ENCODE measurements at places on chromosomes 11 and 22.

GRCh38 chr22:48802576-48802975 is 1025.1 kb downstream of the BRD1 start:
- no peak overlapping the region for H3K4me3 ChIP-seq
- no peak overlapping the region for H3K27ac ChIP-seq
- H3K4me1 ChIP-seq, result no peaks in the 10 kb centered on the region

DNA sequence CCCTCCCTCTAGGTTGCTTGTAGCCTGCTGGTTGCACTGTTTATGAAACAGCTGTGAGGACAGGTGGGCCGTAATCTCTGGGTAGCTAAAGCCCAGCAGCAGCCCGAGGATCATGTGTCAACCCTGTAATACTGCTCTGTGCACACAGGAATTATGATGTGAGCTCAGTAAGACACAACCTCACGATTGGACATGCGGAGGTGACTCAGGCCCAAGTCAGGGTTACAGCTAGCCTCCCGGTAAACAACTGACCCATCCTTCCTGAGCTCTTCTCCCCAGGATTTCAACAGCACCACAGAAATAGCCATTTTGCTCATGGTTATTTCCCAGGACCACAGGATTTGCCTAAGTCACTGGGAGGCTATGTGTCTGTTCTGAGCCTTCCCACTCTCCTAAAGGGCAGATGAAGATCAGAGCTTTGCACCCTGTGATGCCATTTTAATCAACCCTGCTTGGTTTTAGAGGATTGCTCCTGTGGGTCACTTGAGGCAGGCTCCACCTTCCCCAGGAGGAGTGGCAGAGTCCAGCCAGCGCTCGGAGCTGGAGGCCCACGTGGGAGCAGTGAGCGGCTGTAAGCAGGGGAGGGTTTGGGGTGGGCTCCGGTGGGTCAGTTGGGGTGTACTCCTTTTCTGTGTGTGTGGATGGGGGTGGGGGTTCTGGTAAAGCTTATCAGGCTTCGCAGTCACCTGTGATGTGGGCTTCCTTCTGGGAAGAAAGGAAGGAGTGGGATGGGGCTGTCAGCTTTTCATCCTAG is at the start of gene AMPD3:
TSS of gene AMPD3 (plus strand) at position 387 of the 754 bp plus-strand sequence. CDS start 6,256 bp downstream, outside the sequence.
- no peak for DNase-seq
- H3K4me3 ChIP-seq, result no peak within 1 kb of the TSS
- peaks cover 35% of the 10 kb centered on the region for H3K4me1 ChIP-seq
- no peaks in the 10 kb centered on the region for H3K36me3 ChIP-seq

DNA sequence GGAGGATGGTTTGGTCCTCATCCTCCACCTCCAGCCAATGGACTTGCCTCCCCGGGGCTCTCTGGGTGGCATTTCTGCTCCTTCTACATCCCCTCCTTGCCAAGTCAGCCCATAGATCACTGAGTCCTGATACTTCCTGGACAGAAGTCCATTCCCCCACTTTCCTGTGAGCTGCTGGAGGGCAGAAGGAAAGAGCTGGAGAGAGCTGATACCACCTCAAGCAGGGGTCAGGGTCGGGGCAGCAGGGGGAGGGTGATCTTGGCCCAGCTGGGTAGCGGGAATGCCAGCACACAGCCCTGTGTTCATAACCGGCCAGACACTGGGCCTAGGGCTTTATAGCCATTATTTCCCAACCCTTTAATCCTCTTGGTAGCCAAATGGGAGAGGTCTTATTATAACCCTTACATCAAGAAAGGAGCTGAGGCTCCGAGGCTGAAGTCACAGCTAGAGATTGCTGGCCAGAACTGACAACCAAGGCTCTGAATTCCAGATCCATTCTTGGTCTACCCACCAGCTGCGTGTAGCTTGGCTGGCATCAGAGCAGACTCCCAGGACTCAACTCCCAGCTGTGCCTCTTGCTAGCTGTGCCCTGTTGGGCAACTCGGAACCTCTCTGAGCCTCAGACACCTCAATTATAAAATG is 39.9 kb downstream of the CD6 start:
- H3K4me1 ChIP-seq, result peaks cover 7% of the 10 kb centered on the region
- H3K4me3 ChIP-seq, result no peak overlapping the region
- no peaks in the 10 kb centered on the region for H3K36me3 ChIP-seq
- H3K27ac ChIP-seq, result no peak overlapping the region
- H3K27me3 ChIP-seq, result peaks cover 89% of the 10 kb centered on the region

DNA sequence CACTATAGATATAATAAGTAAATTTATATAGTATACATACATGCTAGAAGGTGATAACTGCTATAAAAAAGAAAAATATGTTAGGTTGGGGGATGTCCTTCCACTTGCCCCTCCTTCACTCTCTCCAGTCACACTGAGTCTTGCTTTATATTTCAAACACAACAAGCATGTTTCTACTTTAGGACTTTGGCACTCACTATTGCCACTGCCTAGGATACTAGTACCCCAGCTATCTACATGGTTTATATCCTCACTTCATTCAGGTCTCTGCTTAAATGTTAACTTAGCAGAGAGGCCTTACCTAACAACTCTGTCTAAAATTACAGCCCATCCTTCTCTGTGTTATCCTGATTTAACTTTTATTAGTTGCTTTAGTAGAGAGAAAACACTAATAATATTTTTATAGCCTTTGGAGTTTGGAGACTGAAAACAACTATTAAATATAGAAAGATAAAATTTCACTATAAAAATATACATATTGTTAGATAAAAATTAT is 39.1 kb upstream of the B3GNT6 start:
- H3K27me3 ChIP-seq, result no peaks in the 10 kb centered on the region
- H3K4me3 ChIP-seq, result no peak overlapping the region
- H3K36me3 ChIP-seq, result peaks cover 4% of the 10 kb centered on the region
- no peak overlapping the region for H3K27ac ChIP-seq

Data from WTC11 (cell line).